ENCODE measurements at places on chromosomes 3 and 15. TPM values are rescaled to one million over a fixed set of nuclear protein-coding genes. Genes with fewer than 3 reads are reported as not detected.

GRCh38 chr3:31918179-31919150, 62.6 kb downstream of the OSBPL10 start:
- H3K27me3 ChIP-seq, result no peaks in the 10 kb centered on the region
- H3K27ac ChIP-seq, result no peak overlapping the region
- H3K4me1 ChIP-seq, result no peaks in the 10 kb centered on the region
- H3K36me3 ChIP-seq, result no peaks in the 10 kb centered on the region
- DNase-seq, result no peak

GRCh38 chr3:129016356-129016719, 15.2 kb downstream of the EFCC1 start:
- H3K27me3 ChIP-seq, result no peaks in the 10 kb centered on the region
- no peak overlapping the region for H3K27ac ChIP-seq
- H3K4me1 ChIP-seq, result no peaks in the 10 kb centered on the region
- no peak for DNase-seq
- no peaks in the 10 kb centered on the region for H3K36me3 ChIP-seq

GRCh38 chr3:55678546-55679216, 191.6 kb upstream of the WNT5A start:
- DNase-seq, result no peak
- no peaks in the 10 kb centered on the region for H3K27me3 ChIP-seq
- H3K36me3 ChIP-seq, result no peaks in the 10 kb centered on the region

GRCh38 chr3:45994419-45995235, 997 bp downstream of the FYCO1 start:
- H3K27me3 ChIP-seq, result no peaks in the 10 kb centered on the region
- H3K4me3 ChIP-seq, result peak overlapping the region; percentile 92
- H3K36me3 ChIP-seq, result no peaks in the 10 kb centered on the region
- peak overlapping the region; percentile 94 for H3K27ac ChIP-seq
- no peak for DNase-seq
- peaks cover 3% of the 10 kb centered on the region for H3K4me1 ChIP-seq

DNA sequence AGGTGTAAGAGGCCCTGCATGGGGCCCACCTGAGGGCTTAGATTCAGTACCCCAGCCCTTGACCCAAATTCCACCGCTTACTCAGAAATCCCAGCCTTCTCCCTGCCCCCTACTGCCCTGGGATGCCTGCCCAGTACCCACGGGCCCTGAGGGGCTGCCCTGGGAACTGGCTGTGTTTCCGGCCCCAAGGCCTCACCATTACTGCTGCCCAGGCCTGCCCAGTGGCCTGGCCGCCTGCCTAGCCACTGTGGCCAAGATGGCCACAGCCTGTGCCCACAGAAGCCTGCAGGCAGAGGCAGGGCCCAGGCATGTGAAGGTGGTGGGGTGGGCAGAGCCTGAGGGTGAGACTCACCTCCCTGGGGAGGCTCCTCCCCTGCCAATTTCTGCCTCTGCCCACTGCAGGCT, 6.1 kb upstream of the PRKCD start:
- no peak for DNase-seq
- H3K4me3 ChIP-seq, result no peak overlapping the region
- no peak overlapping the region for H3K27ac ChIP-seq
- no peaks in the 10 kb centered on the region for H3K4me1 ChIP-seq
- no peaks in the 10 kb centered on the region for H3K27me3 ChIP-seq
- no peaks in the 10 kb centered on the region for H3K36me3 ChIP-seq

GRCh38 chr3:54827776-54828175, 100.1 kb downstream of the LRTM1 start:
- H3K27ac ChIP-seq, result no peak overlapping the region
- no peak for DNase-seq
- no peak overlapping the region for H3K4me3 ChIP-seq
- H3K36me3 ChIP-seq, result no peaks in the 10 kb centered on the region

GRCh38 chr3:23953523-23953922, 8.4 kb downstream of the NR1D2 start:
- H3K27me3 ChIP-seq, result no peaks in the 10 kb centered on the region
- peaks cover 3% of the 10 kb centered on the region for H3K36me3 ChIP-seq
- DNase-seq, result no peak

TTLL13 gene
- not detected for total RNA-seq

OSBPL10 gene
- total RNA-seq, result 27.9 TPM

ALDH1A3 gene
- 7.0 TPM for total RNA-seq
